ENCODE measurements at places on chromosomes 2 and 18.

DNA sequence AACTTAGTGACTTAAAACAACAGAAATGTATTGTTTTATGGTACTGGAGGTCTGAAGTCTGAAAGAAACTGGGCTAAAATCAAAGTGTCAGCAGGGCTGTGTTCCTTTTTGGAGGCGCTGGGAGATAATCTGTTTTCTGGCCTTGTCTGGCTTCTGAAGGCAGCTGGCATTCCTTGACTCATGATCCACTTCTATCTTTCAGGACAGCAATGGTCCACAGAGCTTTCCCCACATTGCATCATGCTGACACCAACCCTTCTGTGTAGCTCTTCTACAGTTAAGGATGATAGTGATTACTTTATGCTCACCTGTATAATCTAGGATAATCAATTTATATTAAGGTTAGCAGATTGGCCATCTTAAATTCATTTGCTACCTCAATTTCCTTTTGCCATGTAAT, 392.1 kb downstream of the TDRD15 start:
- DNase-seq, result no peak

DNA sequence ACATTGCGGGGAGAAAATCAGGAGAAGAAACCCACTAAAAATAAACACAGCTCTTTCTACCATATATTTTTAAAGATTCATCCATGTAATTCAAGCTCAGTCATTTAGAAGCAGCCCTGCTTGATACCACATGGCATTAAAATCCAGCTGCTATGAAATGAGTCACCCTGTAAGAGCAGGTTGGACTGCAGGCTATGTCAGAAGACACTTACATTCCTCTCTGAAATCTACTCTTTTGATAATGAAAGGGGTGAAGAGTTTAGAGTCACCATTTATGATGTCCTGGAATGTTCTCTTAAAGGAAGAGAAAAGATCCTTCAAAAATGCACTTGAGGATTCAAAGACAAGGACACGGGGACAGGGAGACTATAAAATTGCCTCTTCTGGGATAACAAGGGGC, 100.6 kb upstream of the APCDD1 start:
- no peak for DNase-seq

DNA sequence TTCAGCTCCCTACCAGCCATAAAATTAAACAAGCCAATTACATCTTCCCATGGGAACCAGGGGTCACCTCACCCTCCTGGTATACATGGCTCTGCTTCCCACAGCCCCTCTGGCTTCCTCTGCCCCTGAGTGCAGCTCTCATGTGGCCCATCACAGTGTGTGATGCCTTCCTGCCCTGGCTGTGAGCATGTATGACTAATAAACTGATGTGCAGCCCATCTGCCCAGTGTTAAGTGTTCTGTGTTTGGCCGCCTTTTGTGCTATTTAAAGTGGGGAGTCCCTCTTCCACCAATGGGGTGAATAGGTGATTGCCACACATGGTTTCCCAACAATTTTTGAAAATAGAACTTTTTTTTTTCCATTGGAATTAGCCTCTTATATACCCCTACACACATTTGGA, 87.7 kb upstream of the PIEZO2 start:
- DNase-seq, result no peak

DNA sequence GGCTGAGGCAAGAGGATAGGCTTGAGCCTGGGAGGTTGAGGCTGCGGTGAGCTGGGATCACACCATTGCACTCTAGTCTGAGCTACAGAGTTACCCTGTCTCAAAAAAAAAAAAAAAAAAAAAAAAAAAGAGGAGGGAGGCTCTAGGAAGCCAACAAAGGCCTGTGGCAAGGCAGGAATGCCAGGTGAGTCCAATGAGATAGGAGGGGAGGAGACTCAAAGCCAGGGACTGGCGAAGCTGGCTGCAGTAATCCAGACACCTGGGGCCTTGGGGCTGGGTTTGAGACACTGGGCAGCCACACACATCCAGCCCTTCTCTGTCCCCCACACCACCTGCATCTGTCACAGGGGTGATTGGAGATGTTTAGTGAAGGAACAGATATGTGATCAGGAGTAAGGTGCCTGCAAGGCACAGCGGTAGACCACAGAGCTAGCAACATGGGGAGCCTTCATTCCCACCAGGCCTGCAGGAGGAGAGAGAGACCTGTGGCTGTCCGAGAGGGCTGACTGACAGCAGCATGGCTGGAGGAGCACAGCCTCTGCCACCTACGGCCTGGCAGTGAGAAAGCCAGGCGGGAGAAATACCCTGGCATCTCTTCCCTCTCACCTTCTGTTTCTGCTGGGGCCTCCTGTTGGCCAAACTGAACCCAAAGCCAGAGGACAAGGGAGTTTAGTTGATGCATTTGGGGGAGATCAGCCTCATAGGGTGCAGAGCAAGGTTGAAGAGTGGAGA, 9.5 kb downstream of the CHPF start:
- no peak for DNase-seq

- no peak for DNase-seq
These were observed 11.7 kb downstream of the OSBPL6 start for GRCh38 chr2:178205853-178206521.

DNA sequence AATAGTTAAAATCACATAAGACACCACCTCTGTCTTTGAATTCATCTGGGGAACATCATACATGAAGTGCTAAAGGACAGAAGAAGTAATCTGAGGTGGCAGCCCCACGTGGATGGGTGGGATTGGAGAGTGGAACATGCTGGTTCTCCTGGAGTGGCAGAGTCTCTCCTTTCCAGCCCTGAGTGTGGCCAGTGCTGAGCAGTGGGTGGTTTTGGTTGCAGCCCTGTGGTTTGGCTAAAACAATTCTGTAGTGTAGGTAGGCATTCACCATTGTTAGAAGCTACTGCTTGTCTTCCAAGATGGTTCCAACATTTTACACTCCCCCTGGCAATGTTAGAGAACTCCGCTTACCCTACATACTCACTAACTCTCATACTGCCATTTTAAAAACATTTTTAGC, 396.4 kb upstream of the MEX3C start:
- no peak for DNase-seq

- no peak for DNase-seq
These were observed 5.4 kb downstream of the CD302 start for GRCh38 chr2:159792599-159792998.

DNA sequence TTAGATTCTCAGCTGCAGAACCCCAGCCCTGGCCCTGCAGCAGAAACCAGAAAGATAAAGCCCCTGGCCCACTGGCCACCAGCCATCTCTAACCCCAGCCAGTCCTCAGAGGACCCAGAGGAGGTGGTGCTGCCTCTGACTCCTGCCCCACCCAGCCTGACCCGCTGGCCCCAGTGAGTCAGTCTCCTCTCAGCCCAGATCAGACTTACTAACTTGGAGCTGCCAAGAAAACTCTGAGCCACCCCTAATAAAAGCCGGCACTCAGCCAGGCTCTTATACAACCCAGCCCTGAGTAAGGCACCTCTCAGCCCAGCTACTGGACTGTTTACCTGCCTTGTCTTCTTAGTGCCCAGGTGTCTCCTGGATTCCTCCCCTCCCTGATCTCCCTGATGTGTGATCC, 2.0 kb downstream of the SLC14A2 start:
- DNase-seq, result no peak

DNA sequence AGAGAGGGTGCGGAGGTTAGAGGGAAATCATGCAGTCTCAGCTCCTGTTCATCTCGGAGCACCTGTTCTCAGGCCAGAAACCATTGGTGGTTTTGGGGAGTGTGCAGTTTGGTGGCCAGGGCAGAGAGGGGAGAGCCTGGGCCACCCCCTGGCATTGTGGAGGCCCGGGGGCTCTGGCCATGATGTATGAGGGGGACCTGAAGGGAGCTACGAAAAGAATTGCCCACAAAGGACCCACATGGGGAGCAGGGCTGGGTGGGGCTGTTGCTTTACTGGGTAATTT, 87.7 kb downstream of the DGKD start:
- no peak for DNase-seq

DNA sequence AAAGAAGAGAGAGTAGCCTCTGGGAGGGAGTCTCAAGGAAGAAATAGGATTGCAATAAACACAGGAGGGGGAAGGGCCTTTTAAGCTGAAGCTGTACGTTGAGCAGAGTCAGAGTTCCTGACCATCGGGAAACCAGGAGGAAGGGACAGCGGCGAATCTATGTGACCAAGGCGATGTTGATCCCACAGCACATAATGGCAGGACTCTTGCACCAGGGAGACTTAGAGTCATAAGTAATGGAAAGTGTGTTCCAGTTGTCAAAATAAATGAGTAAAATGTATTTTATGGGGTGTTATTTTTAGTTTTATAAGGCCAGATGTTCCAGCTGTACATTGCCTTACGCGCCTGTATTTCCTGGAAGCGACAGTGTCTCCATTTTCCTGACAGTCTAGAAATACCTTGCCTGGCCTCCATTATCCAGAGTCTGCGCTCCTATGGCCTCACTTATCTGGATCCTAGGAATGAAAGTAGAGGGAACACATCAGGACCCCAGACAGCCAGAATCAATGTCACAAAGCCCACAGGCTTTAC, 152.8 kb upstream of the COPS8 start:
- DNase-seq, result no peak

All from activated T-helper 1 cell treated with anti-CD3 and anti-CD28 coated beads, Interleukin-2, amount 50 U/mL, for 16 hours (primary cell).